SHP77 treated with DMSO at 0.1 percent for 48 hours (cell line): ENCODE measurements at places on chromosomes 1 and 21.

DNA sequence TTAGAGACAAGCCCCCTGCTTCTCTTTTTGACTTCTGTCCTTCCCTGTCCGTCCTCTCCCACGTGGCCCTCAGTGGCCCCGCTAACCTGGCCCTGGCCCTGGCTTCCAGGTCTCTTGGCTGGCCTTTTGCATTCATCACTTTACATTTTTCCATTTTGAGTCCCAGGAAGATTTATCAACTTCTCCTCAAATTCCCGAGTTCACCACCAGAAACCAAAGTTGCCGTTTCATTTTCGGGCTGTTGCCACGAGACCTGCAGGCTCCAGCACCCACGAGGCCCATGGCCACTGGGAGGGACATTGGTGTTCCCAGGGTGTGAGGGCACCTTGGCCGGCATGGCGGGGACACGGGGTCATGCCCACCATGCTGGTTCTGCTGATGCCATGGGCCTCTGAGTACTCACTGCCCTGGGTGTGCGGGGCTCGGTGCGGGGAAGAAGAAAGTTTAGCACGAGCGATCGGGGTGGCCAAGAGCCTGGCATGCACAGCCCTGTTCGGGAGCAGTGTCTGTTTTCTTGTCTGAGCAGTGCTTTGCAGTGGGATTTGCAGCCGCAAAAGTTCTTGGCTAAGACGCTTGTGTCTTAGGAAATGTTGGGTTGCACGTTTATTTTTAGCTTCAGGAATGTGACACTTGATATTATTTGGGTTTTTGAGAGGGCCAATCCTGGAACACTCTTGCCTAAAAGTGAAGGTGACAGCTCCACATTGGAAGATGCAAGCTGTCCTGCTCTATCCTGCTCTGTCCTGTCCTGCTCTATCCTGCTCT is 40.4 kb upstream of the ADARB1 start:
- DNase-seq = no peak

GRCh38 chr1:28127617-28128257 is 39.3 kb upstream of the EYA3 start:
- DNase-seq = no peak

GRCh38 chr1:7517611-7518330 is 253.3 kb upstream of the VAMP3 start:
- DNase-seq = no peak

- DNase-seq = no peak
These were observed 589.1 kb downstream of the PTPRU start for GRCh38 chr1:29825274-29825940.

DNA sequence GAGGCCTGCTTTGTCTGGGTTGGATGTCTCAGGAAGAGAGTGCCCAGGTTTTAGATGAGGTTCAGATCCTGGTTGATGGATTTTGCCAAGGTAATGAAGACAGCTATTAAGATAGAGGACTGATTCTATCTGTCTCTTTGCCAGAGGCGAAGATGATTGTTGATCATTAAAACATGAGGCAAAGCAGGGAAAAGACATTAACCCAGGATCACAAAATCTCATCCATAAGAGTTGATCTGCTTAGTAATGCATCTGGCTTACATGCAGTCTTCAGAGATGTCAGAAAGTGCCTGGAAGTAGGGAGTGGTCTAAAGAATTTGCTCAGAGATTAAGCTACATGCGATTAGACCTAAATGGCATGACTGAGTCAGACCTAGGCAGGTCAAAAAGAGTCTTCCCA is 229.6 kb upstream of the PLD5 start:
- no peak for DNase-seq

GRCh38 chr1:92419642-92420041 is 67.1 kb downstream of the GFI1 start:
- DNase-seq = no peak

- no peak for DNase-seq
These were observed 87.2 kb downstream of the LAMC2 start for GRCh38 chr1:183273300-183273699.

DNA sequence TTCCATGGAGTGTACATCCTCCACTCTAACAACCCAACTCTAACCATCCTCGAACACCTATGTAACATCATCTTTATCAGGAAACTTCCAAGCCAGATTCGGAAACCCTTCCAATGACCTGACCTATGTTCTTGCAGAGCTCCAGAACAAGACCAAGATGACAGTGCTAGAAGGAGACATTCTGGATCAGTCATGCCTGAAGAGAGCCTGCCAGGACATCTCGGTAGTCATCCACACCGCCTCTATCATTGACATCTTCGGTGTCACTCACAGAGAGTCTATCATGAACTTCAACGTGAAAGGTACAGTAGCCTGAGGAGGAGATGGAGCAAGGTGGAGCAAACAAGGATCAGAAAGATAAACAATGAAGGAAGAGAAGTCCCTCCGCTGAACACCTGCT is 36.1 kb upstream of the HSD3B1 start:
- no peak for DNase-seq

GRCh38 chr1:21926814-21927532 is 10.1 kb downstream of the HSPG2 start:
- DNase-seq = no peak

DNA sequence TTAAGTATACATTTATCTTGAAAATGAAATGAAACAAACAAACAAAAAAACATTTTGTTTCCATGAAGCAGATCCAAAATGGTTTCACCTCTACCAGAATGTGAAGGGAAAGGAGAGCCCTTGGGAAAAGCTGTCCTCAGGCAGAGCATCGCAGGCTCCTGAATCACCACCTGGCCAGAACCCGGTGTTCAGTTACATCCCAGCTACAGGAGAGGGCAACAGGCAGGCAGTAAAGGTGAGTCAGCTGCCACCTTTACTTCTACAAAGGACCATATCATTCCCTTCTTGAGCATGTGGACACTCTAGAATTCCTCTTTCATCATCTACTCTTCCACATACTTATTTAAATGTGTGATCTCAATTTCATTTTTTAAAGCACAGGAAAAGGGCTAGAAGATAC is 151.2 kb downstream of the PIGK start:
- DNase-seq = no peak

DNA sequence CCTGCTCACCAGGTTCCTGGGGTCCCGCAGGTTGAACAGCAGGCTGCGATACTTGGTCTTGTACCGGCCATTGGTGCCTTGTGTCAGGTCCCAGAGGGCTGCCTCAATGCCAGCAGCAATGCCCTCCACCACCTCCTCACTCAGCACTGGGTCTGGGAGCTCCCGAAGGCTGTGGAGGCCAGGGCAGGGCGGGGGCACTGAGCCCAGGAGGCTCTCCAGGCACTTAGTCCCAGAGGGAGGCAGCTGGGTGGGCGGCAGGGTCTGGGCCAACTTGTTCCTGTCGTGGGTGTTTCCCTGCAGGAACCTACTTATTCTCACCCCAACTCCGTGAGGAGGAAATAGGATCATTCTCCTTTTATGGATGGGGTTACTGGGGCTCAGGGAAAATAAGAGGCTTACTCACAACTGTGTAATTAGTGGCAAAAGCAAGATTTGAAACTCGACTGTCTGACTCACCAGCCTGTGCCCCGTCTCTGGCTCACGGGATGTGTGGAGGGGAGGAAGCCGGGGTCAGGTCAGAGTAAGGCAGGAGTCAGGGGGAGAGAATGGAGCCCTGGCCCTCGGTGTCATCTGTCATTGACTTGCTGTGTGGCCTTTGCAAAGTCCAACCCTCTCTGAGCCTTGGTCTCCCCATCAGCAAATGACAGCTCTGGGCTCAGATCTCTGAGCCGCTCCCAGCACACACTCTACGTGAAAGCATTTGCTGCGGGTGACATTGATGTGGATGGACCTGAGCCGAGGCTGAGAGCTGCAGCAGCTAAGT is 17.2 kb downstream of the SPOCD1 start:
- DNase-seq = no peak

- DNase-seq = peak; percentile 53
These were observed 2.5 kb upstream of the PTGER3 start for GRCh38 chr1:71049951-71050598.

DNA sequence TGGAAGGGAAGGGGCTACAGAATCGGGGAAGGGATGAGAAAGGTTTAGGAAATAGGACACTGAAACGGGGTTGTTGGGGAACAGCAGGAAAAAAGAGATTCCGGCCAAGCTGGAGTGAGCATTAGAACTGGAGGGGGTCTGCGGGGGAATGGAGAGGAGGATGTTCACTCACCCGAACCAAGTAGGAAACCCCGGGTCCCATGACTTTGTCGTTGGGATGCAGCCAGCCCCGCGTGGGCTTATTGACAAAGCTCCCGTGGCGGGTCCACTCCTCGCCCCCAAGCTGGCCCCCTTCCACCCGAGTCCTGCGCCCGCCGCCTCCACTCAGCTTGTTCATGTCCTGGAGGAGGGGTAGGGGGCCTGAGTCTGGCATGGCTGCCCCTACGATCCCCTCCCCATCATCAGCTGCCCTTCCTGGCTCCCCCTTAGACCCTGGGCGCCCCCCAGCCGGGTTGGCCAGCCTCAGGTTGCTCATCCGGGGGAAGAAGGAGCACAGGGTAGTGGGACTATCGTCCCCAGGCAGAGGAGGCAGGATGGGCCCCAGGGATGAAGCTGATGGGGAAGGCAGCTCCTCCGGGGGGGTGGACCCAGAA is 591 bp downstream of the SHC1 start:
- DNase-seq = no peak

DNA sequence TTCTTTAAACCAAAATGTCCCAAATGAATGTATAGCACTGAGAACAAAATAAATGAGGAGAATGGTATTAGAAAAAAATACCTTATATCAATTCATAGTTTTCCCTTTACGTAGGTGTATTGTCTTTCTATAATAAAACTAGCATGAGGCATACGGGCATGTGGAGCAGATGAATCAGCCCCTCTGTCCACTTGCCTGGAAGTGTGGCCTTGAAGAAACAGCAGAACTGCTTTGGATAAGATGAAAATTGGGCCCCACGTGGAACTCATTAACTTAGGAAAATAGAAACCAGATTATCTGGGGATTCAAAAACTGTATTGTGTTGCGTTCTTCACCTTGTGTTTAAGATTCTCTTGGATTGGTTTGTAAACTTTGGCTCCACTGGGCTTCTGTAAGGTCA is 356.8 kb upstream of the B3GALT2 start:
- no peak for DNase-seq

DNA sequence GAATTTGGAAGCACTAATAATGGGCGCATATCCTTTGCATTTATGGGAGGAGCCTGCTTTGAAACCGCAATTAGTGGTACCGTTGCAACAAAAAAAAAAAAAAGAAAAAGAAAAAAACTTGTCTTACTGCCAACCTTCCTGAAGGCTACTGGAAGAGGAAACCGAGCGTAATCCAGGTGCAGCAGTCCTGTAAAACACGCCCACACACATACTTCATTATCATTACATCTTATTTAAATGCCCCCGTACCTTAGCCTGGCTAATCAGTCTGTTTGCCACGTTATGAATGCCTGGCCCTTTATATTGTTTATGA is 686 bp upstream of the ZNF281 start:
- DNase-seq = peak; percentile 30

GRCh38 chr1:197178998-197179397 is 32.5 kb upstream of the ASPM start:
- no peak for DNase-seq

GRCh38 chr21:23574932-23575331 is 2032.3 kb downstream of the MRPL39 start:
- no peak for DNase-seq

- DNase-seq = no peak
These were observed 71.0 kb downstream of the ACTL8 start for GRCh38 chr1:17826165-17826488.

DNA sequence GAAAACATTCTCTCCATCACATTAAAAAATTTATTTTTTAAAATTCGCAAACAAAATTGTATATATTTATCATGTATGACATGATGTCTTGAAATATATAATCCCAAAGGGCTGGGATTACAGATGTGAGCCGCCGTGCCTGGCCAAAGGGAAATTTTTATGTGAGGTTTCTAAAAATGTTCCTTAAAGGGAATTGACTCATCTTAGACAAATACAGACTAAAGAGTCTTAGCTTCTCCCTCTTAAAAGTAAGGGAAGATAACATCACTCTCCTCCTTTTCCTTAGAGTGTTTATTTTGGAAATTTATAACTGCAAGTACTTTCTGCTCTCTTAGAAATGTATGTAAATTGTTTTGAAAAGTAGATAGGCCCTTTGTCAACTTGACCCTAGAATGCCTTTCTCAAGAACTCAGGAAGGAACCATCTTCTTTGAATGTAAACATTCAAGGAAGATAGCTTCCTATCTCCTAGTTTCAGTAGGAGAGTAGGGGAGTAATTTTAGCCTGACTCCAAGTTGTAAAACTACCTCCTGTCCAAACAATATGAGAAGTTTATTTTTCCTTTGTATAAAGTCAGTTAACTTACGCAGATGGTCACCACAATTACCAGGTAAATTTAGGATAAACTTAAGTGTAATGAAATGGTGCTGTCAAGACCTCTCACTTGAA is 59.5 kb downstream of the C21orf91 start:
- no peak for DNase-seq
